ENCODE measurements at places on chromosomes 12 and 14.

DNA sequence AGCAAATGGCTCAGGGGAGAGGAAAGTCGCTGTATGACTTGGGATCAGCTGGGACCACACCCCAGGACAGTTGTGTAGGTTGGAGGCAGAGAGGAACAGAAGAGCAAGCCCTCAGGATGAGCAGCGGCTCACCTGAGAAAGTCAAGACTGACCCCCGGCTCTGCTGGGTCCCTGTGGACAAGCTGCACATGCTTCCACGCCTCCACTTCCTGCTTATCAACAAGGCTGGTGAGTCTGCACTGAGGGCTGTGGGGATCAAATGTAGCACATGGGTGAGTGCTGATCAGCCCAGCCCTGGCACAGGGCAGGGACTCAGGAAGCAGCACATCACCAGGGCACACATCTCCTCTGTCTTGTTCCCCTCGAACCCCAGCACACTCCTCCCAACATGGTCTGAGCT is 92.1 kb downstream of the CHGA start:
- no peak for DNase-seq

DNA sequence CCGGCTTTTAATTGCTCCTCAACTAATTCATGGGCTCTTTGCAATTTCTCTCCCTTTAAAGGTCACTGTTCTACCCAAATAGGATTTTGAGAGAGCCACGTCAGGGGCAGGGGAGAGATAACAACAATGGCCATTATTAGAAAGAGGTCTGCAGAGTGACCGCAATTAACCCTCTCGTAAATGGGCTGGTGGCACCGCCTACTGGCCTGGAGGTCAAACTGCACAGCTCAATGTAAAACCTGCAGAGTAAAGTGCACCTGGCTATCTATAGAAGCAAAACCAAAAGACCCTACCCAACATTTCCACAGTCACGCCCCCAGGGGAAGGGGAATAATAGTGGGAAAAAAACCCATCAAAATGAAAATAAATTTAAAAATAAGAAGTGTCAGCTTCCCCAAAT is 21.6 kb upstream of the CLEC4E start:
- DNase-seq, result no peak

DNA sequence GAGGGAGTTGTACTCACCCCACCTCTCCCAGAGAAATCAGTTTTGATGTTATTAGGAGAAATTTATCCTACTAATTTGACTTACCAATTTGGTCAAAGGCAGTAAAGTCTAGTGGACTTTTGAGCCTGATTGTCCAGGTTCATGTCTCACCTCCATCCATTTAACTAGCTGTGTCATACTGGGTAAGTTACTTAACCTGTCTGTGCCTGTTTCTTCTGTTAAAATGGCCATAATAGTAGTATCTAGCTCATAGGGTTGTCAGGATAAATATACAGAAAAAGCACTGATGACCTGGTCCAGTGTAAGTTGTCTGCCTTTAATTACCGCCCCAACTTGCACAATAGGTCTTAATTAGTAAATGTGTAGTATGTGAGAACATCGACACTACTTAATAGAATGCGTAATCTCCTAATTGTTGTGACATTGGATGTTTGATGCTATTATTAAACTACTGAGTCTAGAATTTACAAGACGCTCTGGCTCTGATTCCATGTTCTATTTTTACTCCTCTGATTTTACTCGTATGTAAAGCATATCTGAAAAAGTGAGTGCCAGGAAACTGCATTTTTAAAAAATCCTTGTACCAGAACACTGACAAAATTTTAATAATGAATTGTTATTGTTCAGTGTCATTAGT is 1.5 kb downstream of the RAB21 start:
- DNase-seq, result no peak

DNA sequence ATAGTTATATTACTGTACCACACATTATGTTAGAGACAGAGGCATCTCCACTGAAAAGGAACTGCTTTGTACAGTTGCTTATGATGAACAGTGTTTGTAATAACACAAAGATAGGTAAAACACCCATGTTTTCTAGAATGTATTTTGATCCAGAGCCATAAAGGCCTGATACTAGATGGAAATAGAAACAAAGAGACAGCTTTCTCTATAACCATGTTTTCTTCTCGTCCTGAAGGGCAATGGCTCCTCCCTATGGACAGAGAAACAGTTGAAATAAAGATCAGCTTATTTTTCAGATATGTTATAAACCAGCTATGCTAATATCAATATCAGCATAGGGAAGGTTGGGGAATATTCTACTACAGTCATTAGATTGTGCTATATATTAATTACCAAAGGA is 109.2 kb downstream of the ATXN7L3B start:
- no peak for DNase-seq

DNA sequence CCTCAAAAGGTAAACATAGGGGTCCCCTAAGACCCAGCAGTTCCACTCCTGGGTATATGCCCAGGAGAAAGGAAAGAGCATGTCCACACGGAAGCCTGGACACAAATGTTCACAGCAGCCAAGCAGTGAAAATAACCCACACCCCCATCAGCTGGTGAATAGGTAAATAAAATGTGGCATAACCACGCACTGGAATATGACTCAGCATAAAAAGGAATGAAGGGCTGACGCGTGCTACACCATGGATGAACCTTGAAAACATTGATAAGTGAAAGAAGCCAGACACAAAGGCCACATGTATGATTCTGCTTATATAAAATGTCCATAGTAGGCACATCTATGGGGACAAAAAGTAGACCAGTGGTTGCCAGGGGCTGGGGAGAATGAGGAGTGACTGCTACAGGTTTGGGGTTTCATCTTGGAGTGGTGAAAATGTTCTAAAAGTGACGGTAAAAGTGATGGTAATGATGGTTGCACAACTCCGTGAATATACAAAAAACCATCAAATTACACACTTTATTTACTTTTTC is 3.8 kb upstream of the SCARB1 start:
- no peak for DNase-seq

- no peak for DNase-seq
Measured at GRCh38 chr12:93126069-93126474, 197.0 kb upstream of the EEA1 start.

- no peak for DNase-seq
Measured at GRCh38 chr14:103499709-103500108, 22.9 kb downstream of the CKB start.

- DNase-seq, result peak; percentile 76
Measured at GRCh38 chr12:54759751-54760150, 94.6 kb upstream of the MUCL1 start.

DNA sequence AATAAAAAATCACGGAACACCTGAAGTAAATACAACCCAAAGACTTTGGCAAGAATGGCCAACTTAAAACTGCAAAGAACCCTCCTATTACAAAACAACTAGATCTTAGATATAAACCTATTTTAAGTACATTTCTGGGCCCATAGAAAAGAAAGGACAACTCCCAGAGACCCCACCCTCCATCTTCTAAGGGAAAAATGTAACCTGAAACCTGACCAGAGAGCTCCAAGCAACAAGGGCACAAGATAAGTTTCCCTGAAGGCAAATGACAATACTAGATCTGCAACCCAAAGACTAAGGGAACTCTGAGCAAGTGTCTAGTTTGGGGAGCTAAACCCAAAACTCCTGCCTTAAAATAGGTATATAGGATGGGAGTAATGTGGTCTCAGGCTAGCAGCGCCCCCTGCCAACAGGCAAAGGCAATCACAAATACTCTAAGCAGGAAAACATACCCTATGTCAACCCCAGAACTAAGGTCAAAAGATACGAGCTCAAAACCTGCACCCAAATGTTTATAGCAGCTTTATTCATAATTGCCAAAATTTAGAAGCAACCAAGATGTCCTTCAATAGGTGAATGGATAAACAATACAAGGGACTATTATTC is 218.9 kb downstream of the ITPR2 start:
- no peak for DNase-seq

- DNase-seq, result no peak
Measured at GRCh38 chr12:77766224-77766623, 64.5 kb upstream of the NAV3 start.

DNA sequence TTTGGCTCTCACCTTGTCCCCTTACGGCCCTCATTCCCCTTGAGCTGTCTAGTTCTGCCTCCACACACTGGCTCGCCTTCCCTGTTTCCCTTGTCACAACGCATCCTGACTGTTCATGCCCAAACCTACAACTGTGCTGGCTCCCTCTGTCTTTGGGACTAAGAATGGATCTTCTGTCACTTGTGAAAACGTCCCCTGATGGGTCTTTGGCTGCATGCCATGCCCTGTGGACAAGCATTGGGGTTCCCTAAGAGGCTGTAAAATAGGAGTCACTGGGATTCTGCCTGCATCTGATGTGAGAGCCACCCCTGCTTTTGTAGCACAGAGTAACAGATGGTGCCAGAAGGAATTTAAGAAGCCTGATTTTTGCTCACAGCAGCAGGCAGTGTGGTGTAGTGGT is 285.3 kb upstream of the CRY1 start:
- DNase-seq, result no peak

- no peak for DNase-seq
Measured at GRCh38 chr14:84095681-84096080, 1434.3 kb upstream of the FLRT2 start.

- no peak for DNase-seq
Measured at GRCh38 chr14:22185191-22185590, 403.8 kb downstream of the DAD1 start.

- DNase-seq, result no peak
Measured at GRCh38 chr14:106268013-106268727, 741.8 kb downstream of the TMEM121 start.

- DNase-seq, result peak; percentile 50
Measured at GRCh38 chr12:115032521-115032920, 348.5 kb upstream of the TBX3 start.

GRCh38 chr12:6630736-6631135 is 5.0 kb downstream of the LPAR5 start:
- DNase-seq, result no peak

GRCh38 chr12:27277846-27278260 is 33.8 kb downstream of the STK38L start:
- DNase-seq, result no peak

- no peak for DNase-seq
Measured at GRCh38 chr12:95674631-95675030, 115.9 kb downstream of the NTN4 start.

GRCh38 chr12:63980211-63980610 is 135.7 kb downstream of the SRGAP1 start:
- no peak for DNase-seq

DNA sequence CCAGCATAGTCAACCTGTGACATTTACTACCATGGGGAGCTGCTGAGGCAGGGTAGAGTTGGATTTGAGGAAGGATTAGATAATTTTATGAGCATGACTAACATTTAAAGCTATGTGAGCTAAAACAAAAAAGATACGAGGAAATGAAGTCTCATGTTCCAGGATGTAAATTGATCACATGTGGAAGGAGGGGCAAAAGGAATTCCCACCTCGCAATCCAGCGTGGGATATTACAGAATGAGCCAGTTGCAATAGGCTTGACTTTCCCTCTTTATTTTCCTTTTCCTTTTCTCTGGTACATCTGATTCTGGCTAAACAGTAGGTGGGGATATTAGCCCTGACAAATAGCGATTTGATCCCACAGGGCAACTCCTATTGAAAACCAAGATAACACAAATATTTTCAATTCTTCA is 214.9 kb upstream of the HMGA2 start:
- no peak for DNase-seq

- DNase-seq, result peak; percentile 89
Measured at GRCh38 chr12:1197264-1198018, 206.4 kb downstream of the ERC1 start.

DNA sequence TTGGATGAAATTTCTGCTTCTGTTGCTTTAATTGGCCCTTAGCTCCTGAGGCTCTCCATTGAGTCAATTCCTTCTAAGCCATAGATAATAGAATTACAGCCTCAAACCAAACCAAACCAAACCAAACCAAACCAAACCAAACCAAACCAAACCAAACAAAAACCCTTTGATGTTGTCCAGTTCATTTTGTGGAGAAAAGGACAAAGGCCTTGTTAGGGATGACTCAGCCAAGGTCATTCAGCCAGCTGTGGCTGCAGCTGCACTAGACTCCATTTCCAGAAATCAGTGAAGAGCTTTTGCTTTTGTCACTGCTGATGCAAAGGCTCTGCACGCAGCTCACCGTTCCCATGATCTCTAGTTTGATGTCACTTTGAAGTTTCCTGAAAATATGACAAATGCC is 82.2 kb upstream of the RMST start:
- peak; percentile 61 for DNase-seq

GRCh38 chr14:102037686-102038085 is 49.2 kb downstream of the HSP90AA1 start:
- no peak for DNase-seq

- DNase-seq, result no peak
Measured at GRCh38 chr14:74865156-74865555, 10.8 kb downstream of the PROX2 start.

GRCh38 chr12:50619610-50619958 is 114.8 kb downstream of the DIP2B start:
- DNase-seq, result no peak

DNA sequence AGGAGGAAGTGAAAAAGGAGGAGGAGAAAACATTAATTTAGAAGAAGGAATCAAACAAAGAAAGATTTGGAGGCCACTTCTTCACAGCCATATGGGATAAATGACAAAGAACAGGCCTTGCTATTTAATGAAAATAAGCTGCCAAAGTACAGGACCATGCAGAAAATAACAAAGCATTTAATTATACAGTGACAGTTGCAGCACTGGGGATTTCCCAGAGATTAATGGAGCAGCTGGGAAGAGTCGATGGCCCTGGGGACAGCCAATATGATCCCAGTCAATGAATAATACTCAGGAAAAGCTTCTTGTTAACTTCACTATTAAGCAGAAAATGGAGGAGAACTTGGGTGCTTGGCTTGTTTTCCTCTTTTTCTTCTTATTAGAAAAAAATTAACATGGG is 34.6 kb downstream of the RERG start:
- no peak for DNase-seq

GRCh38 chr14:103518422-103519042 is 4.1 kb downstream of the CKB start:
- DNase-seq, result peak; percentile 83

GRCh38 chr12:112939761-112940381 is 1.6 kb downstream of the OAS3 start:
- no peak for DNase-seq

DNA sequence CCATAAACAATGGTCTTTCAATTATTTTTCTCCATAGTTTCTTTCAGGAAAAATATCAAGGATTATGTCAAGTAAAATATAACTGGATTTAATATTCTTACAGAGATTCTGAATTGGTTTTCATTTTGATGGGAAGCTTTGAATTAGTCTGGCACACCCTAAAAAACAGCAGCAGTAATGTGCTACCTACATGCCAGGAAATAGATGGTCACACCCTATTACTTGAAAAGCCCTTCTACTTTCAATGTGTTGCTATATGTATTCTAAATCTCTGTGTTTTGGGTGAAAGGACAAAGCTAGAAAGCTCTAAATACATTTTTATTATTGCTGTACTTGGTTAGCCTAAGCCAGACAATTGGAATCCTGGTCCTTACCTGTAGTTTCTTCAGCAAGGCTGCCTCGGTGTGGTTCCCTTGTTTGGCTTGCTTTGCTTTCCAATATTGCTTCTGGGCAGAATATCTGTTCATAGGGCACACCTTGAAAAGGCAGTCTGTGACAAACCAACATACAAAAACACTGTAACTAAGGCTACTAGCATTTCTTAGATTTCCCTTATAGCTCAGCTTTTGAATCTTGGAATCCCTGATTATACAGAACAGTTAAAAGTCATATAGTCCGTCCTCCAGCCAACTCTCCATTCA is 107.6 kb downstream of the ITPR2 start:
- no peak for DNase-seq

All from islet precursor cell (in vitro differentiated cells).